ENCODE measurements at places on chromosomes 7 and 10.

DNA sequence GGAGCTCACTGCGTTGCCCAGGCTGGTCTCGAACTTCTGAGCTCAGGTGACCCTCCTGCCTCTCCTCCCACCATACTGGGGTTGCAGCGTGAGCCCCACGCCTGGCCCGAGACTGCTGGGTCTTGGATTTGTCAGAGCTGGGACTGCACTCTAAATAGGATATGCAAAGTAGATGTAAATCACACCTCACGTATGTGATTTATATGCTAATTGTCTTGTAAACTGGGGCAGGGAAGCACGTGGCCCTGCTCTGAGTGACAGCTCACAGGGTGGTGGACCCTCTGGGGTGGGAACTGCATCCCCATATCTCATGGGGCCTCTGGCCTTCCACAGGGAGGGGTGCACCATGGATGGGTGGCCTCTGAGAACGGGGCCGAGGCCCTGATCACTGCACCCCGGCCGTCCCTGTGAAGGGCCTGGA, 34.1 kb downstream of the GET4 start:
- DNase-seq: no peak

DNA sequence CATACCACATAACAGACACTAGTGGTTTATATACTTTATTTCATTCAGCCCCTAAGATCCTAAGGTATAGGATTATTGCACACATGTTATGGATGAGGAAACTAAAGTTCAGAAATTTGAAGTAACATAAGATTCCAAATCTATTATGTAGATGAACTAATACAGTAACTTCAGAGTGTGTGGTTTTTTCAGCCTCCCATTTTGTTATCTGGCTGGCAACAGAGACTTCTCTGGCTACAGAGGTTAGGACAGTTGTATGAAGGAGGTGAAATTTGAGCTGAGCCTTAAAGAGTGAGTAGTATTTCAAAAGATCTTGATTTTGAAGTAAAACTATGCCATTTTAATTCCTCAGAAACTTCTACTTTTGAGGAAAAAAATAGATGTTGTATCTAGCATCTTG, 125.4 kb downstream of the MAPK8 start:
- peak; percentile 23 for DNase-seq

GRCh38 chr7:1979591-1980560, 252.9 kb downstream of the MAD1L1 start:
- no peak for DNase-seq

DNA sequence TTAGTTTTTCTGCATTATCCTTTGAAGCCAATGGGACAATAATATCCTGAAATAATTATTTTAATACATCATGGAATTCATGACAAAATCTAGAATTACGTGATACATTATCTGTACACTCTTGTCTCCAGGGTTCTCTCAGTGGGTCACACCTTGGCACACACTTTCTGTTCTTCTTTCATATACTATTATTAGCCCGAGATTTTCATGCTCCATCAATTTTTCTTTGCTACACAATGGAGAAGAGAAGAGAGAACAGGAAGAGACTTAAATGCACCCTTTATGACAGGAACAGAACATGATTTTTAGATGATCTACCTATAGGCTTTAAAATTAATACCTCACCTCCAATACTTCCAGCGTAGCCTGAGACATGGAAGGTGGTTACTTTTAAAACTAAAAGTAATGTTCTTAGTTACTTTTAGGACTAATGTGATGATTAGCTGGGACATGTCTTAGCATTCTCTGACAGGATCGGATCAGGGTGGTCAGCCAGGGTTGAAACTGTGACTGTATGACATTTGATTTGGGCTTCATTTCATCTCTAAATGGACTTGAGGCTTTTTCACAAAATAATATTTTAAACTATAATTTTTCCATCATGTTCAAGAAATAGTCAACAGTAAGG, 148.2 kb upstream of the WNT16 start:
- no peak for DNase-seq

DNA sequence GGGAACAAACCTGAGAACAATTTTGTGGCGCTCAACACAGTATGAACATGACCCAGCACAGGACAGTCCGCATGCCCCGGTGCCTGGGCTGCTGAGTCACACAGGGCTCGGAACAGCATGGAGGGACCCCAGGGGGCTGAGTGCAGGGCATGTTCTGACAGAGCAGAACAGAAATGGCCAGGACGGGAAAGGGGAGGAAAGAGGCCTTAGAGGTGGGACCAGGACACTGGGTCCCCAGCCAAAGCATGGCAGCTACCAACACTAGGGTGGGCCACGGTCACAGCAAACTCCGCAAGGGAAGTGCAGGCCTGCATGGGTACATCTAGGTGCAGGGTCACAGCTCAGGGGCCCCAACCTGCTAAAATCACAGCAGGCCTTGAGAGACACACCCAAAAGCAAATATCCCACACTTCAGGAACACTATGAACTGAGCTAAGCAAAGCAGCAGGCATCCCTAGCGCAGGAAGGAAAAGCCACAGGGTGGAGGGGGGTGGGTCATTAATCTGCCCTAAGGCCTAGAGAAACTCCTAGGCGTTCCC, 5.6 kb downstream of the IMPDH1 start:
- no peak for DNase-seq

DNA sequence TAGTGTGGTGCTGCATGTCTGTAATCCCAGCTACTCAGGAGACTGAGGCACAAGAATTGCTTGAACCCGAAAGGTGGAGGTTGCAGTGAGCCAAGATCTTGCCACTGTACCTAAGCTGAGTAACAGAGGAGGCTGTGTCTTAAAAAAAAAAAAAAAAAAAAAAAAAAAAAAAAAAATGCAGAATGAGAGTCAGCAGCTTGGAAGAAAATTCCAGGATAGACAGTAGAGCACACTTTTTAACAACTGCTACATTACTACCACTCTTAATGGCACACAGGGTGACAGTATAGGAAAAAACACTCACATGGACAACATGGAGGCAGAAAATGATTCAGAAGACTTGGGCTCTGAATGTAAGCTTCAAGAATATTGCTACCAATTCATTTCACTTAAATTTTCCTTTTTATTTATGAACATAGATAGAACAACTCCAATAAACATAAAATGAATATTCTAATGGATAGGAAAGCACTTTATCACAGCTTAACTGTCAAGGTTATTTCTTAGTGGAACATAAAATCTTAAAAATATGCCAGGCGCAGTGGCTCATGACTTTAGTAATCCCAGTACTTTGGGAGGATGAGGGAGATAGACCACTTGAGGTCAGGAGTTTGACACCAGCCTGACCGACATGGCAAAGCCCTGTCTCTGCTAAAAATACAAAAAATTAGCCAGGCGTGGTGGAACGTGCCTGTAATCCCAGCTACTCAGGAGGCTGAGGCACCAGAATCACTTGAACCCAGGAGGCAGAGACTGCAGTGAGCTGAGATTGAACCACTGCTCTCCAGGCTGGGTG, 31.5 kb downstream of the CHCHD3 start:
- no peak for DNase-seq

DNA sequence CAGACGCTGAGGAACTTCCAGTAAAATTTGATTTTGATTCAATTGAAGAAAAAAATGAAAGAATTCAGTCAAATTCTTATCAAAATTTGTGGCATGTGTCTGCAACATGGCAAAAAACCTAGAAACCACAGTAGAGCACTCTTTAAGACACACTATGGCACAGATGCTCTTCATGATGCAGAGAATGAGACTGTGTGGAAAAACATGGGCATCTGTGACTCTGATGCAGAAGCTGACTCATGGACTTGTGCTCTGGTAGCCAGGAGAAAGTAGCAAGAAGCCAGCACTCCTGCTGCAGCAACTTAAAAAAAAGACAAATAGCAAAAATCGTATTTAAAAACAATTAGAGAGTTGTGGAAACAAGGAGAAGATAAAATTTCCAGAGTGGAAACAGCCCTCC, 8.9 kb upstream of the KCNK18 start:
- DNase-seq: no peak

GRCh38 chr10:62652114-62652513, 152.4 kb upstream of the ADO start:
- DNase-seq: no peak

DNA sequence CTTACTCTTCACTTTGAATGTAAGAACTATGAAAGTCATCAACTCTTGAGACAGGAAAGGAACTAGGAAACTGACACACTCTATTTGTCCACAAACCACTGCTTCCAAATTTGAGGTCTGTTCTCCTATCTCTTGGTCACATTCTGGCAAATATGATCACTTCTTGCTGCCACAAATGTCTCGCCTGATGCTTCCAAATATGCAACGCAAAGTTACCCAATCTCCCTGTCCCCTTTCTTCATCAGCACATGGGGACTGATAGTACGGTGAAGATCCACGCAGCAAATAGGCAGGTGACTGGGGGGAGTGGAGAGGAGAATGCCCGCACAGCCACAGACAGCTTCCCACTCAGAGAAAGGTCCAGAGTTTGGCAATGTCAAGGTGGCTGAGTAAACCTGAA, 92.6 kb upstream of the TCF7L2 start:
- DNase-seq: no peak

Measured in fibroblast of lung (primary cell).